ENCODE measurements at places on chromosomes 5 and 9. TPM values are rescaled to one million over a fixed set of nuclear protein-coding genes. Genes with fewer than 3 reads are reported as not detected.

The LRRC19 gene
- not detected for total RNA-seq

The SHISAL2B gene
- not detected for total RNA-seq

The DNM1 gene
- total RNA-seq = 89.0 TPM

The ZNF658 gene
- total RNA-seq = 2.0 TPM

The NDUFAF2 gene
- total RNA-seq = 76.2 TPM

The RELL2 gene
- 3.5 TPM for total RNA-seq

The PCDHB9 gene
- total RNA-seq = 0.26 TPM

The SPOCK1 gene
- 13.9 TPM for total RNA-seq

The CBY3 gene
- total RNA-seq = not detected

The ECSCR gene
- total RNA-seq = not detected

The CCIN gene
- 0.08 TPM for total RNA-seq

The HARS2 gene
- 35.7 TPM for total RNA-seq

The SAP30L gene
- total RNA-seq = 29.0 TPM

The ERGIC1 gene
- 328 TPM for total RNA-seq

The PDCD1LG2 gene
- total RNA-seq = 0.20 TPM

The ZNF366 gene
- not detected for total RNA-seq

The PCDHGA12 gene
- not detected for total RNA-seq

The SPINK1 gene
- total RNA-seq = 0.43 TPM

The FYB1 gene
- 14.4 TPM for total RNA-seq

The ARL10 gene
- total RNA-seq = 0.59 TPM

The FUT7 gene
- total RNA-seq = 0.07 TPM

The LECT2 gene
- total RNA-seq = not detected

The CREBRF gene
- total RNA-seq = 3.0 TPM

The UBTD2 gene
- total RNA-seq = 12.8 TPM

The ANKRD55 gene
- 0.06 TPM for total RNA-seq

The CORO2A gene
- 1.1 TPM for total RNA-seq

Measured in A549 treated with Mapracorat at 1 μM for 4 hours (cell line).